ENCODE measurements at places on chromosomes 3 and 15.

DNA sequence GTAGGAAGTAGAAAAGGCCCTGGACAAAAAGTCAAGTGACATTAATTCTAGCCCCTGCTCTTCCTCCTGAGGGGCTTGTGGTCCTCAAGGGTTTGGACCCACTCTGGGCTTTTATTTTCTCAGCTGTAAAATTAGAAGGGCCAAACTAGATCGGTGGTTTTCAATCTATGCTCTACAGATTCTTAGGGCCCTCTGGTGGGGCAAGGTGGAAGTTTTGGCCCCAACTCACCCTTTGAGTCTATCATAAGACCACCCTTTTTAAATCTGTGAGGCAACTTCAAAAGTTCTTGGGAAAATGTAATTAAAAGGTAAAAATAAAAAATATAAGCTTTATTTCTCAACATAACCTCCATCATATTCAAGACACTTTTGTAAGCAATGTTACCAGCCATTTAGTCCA, 25.6 kb upstream of the CFAP161 start:
- no peak for DNase-seq

DNA sequence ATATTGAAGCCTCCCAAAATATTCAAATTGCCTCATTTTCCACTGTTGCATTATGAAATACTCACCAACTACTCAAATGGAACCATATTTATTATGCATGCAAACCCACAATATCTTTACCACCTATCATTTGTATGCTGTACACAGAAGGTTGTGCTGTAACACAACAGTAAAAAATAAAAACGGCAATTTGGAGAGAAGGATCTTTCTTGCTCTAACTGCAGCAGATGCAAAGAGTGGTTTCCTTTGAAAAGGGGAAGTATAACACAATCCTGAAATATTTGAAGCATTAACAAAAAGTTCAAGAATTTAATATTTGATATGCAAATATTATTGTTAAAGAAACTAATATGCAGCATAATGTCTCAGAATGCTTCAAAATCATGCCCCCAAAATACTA, 244.5 kb upstream of the SUCLG2 start:
- DNase-seq, result no peak

DNA sequence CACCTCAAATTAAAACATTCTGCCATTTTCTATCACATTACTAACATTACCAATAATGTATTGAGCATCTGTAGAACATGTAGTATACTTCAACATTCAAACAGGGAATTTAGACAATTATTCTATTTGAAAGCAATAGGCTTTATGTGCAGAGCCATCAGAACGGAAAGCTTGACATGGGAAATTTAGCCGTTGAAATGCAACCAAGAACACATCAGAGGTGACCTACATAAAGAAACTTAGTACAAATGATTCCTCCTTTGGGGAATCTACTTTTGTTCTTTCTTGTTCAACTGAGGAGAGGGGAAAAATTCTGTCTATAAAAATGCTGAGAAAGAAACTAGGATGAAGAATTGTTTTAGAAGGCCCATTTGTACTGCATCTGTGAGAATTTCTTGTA, 38.6 kb upstream of the RBMS3 start:
- no peak for DNase-seq

DNA sequence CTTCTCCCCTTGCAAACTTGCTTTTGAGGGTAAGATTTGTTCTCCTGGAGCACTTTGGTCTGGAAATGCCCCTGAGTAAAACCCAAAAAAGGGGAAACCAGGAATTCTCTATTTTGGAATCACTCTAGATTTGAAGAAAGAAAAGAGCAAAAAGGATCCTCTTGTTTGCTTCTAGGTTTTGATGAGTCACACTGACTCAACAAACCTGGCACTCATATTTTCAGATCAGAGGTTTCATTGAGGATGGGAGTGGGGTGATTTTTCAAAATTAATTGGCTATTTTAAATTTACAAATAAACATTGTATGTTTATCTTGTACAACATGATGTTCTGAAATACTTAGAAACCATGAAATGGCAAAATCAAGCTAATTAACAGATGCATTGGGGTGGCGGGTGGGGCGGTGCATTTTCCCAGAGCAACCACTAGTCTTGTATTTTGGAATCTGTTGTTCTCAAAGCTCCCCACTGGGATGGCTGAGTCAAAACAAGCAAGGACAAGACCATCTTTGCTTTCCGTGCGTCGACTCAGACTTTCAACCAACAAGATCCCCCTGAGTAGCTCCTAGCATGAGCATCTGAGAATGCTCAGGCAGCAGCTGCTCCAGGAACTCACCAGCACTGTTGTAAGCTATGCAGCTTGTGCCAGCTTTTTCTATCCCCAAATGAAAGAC, 451.4 kb downstream of the WDR72 start:
- DNase-seq, result no peak

- peak; percentile 57 for DNase-seq
Observed at GRCh38 chr3:23748398-23749110, 57.2 kb upstream of the UBE2E1 start.

- no peak for DNase-seq
Observed at GRCh38 chr3:152885076-152885475, 50.1 kb downstream of the P2RY1 start.

- DNase-seq, result no peak
Observed at GRCh38 chr15:41115652-41116115, 396 bp downstream of the INO80 start.
